ENCODE measurements at places on chromosomes 13 and 19.

- no peak for DNase-seq
Measured at GRCh38 chr19:3020321-3020960, 8.6 kb downstream of the TLE2 start.

- no peak for DNase-seq
Measured at GRCh38 chr13:98399756-98400155, 177.2 kb downstream of the STK24 start.

GRCh38 chr13:113670541-113670940 lies 3.5 kb downstream of the GRK1 start:
- DNase-seq: no peak

DNA sequence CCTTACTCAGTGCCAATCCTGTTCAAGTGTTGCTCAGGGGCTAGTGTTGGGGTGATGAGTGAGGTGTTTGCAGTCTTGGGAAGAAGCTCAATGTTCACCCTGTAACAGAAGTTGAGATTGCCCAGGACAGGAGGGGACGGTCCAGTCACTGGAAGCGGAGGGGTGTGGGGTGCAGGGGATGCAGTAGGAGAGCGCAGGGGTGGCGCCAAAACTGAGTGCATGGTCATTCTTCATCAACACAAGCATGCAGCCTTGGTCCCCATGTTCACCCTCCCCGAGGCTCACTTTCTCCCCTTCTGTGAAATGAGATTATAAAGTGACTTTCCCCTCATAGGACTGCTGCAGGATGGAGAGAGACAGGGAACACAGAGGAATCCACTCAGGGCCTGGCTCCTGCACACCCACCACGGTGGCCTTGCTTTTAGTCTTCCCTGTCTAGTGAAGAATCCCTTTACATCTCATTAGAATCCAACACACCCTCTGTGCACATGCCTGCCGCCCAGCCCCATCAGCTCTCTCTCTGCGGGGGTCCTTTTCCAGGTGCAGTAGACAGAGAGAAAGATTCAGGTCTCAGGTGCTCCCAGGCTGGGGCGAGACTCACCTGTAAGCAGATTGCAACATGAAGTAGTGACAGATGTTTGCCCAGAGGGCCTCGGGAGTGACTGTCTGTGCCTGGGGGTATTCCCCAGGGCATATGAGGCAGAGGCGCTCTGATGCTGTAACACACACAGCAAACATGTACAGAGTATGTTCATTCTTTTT lies 93.2 kb downstream of the TSHZ3 start:
- DNase-seq: no peak

GRCh38 chr13:79581870-79582315 lies 100.9 kb downstream of the NDFIP2 start:
- DNase-seq: no peak

DNA sequence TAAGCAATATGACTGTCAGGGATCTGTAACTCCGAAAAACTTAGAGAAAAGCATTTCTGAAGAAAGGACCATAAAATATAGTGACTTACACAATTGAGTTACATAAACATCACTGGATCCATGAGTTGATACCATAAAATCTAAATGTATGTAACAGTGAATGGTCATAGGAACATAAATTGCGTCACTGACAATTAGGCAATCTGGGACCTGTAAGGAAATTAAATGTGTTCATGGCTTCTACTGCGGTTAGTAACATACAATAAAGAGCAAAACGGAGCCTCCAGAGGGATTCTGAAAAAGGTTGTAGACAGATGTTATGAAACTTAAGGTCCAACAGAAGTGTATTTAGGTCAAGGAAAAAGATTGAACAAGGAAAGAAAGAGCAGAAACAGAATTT lies 27.1 kb downstream of the POU4F1 start:
- DNase-seq: no peak

DNA sequence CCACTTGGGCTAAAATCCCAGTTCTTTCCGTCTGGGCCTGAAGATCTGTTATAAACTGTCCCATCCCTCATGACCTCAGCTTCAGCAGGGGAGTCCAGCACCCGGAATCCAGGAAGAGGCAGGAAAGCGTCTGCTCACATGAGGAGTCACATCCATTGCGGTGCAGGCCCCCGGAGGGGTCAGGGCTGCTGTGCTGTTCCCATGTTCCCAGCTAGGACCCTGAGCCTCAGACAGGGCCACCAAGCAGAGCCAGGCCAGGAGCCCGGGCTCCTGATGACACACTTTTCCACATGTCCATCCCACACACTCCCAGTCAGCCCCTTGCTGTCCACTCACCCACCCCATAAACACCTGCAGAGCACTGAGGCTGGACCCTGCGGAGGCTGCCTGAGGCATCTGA lies 45.3 kb upstream of the VSTM2B start:
- DNase-seq: no peak

GRCh38 chr19:5445561-5446055 lies 9.6 kb upstream of the ZNRF4 start:
- DNase-seq: no peak

Measured in HEK293T (cell line).